ENCODE measurements at places on chromosomes 12 and 14.

GRCh38 chr14:95313707-95314106 lies 6.0 kb downstream of the CLMN start:
- no peak for DNase-seq

DNA sequence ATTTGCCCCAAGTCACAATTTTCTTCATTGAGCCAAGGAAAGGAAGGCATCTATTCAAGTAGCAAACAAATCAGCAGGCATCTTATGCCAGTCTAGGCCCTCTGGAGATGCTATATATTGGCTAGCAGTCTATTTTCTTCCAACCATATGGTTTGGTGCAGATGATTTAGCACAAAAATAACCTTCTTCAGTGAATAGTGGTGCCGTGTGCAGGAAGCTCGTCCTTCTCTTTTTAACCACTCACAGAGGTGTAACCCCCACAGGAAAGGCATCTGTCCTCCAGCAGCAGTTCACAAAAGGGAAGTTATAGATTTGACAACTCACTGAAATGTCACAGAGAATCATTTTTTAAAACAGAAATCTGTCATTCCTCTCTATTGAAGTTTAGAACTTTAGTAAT lies 445.7 kb upstream of the SYT1 start:
- no peak for DNase-seq

GRCh38 chr12:84805474-84805858 lies 107.1 kb downstream of the SLC6A15 start:
- no peak for DNase-seq

DNA sequence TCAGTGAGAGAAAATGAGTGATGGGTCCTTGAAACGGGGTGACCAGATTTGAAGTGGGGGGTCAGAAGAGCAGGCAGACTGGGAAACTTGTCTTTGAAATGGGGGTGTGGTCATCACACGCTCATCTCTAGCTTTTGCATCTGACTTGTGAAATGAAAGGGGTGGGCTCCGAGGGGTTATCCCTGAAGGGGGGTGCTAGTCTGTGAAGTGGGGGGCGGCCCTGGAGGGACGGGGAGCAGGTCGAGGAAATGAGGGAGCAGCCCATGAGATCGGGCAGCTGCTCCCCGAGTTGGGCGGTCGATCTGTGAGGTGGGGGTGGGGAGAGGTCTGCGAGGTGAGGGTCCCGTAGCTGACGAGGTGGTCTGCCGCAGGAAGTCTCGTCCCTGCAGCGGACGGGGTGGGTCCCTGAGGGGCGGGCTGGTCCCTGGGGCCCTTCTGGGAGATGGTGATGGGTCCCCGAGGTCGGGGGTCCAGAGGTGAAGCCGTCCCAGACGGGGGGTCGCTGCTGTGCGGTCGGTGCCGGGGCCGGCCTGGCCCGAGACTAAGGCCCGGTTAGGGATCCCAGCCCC lies 542 bp downstream of the PXN start:
- no peak for DNase-seq

- DNase-seq = no peak
Observed at GRCh38 chr12:118034429-118035189, 18.1 kb downstream of the RFC5 start.

DNA sequence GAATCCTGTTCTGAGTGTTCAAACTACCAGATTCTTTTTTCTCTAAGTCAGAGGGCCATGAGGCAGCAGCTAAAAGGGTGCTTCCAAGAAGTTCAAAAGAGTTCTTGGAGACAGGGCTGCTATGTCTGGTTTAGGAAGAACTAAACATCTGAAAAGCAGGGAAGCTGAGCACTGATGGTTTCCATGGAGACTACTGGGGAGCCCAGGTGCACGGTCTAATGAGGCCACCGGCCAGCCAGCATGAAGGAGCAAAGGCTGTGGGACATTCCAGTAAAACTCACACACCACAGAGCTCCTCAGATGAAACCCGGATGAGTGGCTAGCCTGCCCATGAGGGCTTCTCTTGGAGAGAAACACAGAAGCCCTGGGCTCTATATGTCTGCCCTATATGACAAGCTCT lies 97.3 kb downstream of the KCNK10 start:
- DNase-seq = no peak

DNA sequence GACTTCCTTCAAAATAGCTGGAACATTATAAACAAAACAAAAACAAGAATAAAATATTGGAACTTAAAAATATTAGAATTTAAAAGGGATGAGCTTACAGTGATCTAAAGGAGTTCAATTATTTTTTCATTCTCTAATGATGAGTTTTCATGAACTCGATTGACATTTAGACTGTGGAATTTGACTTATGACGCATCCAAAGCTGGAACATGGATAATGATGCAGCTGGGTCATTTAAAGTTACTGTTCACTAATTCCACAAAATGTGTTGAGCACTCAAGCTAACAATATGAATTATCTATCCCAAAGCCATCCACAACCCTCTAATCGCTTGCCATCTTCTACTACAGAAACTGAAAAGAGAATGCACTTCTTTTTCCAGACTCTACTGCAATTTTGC lies 42.5 kb downstream of the LIN7A start:
- no peak for DNase-seq

DNA sequence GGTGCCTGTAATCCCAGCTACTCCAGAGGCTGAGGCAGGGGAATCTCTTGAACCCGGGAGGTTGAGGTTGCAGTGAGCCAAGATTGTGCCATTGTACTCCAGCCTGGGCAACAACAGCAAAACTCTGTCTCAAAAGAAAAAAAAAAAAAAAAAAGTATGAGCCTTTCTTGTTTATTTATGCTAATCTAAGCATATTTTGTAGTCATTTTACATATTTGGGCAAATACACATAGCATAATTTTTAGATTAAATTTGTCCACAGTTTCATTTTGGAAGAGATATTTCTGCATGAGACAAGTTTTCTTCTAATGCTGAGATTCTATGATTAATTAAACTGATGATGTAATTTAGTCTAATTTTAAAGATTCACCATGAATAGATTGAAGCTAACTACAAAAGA lies 494.4 kb downstream of the TMTC2 start:
- DNase-seq = no peak

DNA sequence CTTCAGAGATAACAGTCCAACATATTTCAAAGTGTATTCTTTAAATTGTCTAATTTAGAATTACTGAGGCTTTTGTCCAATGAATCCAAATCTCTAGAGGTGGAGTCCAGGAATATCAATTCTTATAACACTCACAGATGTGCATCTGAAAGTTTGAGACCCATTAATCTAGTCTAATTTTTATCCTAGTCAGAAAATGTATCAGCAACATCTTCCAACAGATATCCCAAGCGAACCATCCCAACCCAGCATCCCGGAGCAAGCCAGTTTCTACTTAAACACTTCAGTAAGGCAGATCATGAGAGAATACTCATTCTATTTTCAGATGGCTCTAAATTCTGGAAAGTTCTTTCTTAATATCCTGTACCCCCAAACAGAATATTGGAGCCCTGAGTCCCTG lies 113.5 kb downstream of the BBS10 start:
- DNase-seq = no peak

GRCh38 chr12:64633011-64633939 lies 23.0 kb downstream of the RASSF3 start:
- no peak for DNase-seq

DNA sequence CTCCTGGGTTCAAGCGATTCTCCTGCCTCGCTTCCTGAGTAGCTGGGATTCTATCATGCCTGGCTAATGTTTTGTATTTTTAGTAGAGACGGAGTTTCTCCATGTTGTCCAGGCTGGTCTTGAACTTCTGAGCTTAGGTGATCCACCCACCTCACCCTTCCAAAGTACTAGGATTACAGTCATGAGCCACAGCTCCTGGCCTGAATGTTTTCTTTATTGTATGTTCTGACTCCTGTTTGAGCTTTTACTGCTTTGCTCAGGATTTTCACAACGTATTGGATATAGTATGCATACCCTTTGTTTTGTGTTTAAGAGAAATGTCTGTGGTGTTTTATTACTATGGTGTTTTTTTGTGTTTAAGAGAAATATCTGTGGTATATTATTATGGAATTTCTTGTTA lies 37.2 kb downstream of the ATF7IP start:
- DNase-seq = no peak

DNA sequence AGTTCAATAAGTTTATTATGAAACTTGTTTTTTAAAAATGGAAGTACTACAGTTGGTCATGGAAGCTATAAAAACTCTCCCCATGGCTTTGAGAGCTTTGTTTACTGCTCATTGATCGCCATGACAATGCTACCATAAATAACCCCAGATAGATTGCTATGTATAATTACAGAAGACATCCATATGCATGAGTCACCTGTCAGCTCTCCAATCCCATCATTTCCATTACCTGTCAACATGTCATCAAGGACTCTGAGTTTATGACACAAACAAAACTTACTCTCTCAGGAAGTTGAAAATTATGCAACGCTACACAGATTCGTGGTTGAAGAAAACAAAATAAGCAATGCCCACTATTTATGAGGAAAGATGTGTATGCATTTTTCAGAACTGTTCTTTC lies 144.4 kb downstream of the SEC23A start:
- DNase-seq = no peak

DNA sequence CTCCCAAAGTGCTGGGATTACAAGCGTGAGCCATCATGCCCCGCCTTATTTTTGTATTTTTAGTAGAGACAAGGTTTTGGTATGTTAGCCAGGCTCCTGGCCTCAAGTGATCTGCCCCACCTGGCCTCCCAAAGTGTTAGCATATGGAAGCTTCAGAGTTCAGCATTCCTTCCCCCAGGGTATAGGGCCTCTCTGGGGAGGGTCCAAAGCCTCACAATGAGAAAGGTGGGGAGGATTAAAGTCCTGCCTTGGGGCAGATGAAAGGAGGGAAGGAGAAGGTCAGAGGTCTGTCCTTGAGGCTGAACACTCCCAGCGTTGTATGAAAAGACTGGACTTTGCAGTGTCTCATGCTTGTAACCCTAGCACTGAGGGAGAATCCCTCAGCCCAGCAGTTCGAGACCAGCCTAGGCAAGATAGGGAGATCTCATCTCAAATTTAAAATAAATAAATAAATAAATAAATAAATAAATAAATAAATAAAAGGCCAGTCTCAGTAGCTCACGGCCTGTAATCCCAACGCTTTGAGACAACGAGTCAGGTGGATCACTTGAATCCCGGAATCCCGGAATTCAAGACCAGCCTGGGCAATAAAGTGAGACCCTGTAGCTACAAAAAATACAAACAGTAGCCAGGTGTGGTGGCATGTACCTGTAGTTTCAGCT lies 22.0 kb upstream of the RCOR1 start:
- DNase-seq = no peak

DNA sequence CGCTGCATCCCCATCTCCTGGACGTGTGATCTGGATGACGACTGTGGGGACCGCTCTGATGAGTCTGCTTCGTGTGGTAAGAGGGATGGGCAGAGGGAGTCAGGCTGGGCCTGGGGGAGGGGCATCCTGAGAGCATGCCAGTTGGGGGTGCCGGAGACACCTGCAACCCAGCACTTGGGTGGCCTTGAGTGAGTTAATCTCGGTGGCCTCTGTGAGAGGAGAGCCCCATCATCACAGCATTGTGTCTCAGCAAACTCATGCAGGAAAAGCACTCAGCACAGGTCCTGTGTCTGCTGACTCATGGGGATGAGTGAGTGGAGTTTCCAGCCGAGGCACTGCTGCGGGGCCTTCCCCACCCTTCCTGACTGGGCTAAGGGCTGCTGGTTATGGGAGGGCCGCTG lies 19.6 kb upstream of the LRP1-AS start:
- DNase-seq = no peak

DNA sequence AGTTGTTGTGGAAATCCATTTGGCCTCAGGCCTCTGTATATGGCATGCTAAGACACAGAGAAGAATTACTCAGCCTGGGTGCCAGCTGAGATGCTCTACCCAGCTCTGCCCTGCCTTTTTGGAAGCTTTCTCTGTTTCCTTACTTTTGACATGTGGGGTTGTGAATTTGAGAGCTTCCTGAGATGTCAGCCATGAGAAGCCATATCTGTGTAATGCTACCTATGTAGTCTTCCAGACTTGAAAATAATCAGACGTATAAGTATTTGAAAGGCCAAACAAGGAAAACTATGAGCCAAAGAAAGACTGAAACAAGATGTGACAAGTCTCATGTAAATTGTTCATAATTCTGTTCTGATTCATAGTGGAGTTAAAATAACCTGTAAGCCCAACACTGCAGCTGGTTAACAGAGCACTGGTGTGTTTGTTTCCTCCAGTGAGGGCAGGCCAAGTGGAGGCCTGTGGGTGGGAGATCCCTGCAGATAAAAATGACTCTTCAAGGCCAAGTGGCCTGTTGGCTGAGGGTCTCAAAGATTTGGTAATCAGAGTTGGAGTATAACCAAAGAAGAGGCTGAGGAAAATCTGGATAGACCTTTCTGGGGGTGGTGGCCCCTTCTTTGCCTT lies 94.0 kb downstream of the TMX1 start:
- no peak for DNase-seq
